Testis (tissue), 5 donors: ENCODE measurements at places on chromosomes 11 and 22.
A peak's percentile ranks its signal among the peaks of the same experiment; 100 is the strongest.

- no peak for DNase-seq
Measured at GRCh38 chr22:44901301-44901700, 108.5 kb downstream of the PHF21B start.

DNA sequence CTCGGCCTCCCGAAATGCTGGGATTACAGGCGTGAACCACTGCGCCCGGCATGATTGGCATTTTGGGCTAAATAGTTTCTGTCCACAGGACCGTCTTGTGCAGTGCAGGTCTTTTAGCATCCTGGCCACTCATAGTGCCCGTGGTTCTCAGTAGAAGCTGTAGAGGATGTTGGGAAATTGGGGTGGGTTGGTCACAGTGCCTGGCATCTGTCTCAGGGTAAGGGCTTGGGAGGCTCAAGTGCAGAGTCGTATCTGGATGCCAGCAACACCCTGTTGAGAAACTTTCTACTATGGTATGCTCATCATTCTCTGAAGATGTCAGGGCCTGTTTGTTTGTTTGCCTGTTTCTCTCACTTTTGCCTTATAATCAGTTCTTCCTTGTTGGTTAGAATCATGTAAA is 21.9 kb downstream of the UBE2L3 start:
- no peak for DNase-seq

- peak; percentile 73 for DNase-seq
Measured at GRCh38 chr22:30485362-30485988, 13.7 kb upstream of the SEC14L3 start.

DNA sequence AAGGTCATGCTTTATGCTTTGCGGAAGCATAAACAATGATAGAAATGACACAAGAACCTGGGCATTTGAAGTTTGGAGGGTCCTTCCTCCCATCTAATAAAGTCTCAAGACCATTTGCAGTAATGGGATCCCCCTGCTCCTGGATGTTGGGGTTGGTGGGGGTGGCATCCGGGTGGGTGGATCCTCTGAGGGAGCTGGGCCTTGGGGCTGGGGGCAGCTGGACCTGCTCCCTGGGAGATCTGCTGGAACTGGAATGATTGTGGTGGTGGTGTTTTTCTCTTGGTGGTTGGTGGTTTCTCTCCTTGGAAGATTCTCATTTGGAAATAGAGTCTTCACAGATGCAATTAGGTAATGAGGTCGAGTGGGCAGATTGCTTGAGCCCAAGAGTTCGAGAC is 2.2 kb upstream of the NAP1L4 start:
- no peak for DNase-seq

GRCh38 chr11:27447288-27448183 is 25.1 kb downstream of the LGR4 start:
- DNase-seq: no peak

DNA sequence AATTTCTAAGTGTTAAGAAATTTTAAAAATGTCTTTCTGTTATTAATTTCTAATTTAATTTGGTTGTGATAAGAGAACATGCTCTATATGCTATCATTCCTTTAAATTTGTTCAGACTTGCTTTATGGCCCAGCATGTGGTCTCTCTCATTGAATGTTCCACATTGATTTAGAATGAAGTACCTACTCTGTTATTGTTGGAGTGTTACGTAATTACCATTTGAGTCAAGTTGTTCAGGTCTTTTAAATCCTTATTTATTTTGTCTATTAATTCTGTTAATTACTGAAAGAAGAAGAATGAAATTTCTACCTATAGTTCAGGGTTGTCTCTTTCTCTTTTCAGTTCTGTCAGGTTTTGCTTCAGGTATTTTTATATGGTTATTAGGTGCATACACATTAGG is 57.0 kb downstream of the PRMT3 start:
- DNase-seq: no peak
